ENCODE measurements at places on chromosomes 1 and 21.

DNA sequence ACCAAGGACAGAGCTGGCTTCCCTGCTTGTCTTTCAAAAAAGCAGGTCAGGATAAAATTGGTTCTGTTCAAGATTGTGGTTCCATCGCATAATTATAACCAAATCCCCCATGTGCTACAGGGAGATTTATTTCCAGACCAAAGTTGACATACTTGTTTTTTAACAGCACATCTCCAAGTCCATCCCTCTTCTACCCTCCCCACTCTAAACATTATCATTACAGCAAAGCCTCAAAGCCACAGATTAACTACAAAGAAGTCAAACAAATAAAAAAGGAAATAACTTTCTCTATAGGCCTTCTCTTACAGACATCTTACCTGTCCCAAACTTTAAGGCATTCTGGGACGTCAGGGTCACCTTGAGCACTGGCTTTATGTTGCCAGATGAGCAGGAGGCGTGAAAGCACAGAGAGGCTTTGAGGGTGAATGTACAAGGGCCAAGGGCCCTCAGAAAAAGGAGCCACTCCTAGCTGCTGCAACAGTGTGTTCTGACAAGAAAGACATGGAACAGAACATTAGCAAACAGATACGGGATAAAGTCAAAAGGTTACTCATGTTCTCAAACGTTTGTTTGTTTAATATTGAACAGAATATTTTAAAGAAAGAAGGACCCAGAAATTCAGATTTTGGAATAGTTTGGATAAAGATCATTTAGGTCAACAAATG, 31.2 kb downstream of the UBR4 start:
- no peak for DNase-seq

GRCh38 chr1:192448026-192448578, 127.5 kb upstream of the RGS1 start:
- DNase-seq = no peak

DNA sequence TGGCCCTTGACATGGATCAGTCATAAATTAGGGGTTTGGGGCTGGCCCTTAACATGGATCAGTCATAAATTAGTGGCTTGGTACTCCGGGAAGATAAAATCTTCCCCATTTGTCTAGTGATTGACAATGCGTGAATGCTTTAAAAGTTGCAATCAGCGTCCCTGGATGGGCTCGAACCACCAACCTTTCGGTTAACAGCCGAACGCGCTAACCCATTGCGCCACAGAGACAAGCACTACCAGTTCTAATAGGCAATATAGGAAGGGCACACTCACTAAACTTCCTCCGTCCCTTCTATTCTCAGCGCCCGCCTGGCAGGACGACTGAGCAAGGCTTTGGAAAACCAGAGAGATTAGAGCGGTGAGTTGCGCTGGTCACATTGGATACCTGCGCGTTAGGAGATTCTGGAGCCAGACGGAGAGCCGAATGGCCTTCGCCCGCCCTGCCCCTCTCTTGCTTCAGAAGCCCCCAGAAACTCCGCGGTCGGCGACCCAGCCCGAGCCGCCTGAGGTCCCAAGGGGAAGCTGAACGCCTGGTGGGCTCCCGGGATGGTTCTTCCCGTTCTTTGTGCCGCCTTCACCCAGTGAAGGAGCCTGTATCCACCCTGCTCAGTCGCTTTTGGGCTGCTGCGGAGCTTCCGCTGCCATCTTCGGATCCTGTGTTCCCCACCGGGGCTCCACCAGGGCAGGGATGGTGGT, 235.9 kb downstream of the FAM72C start:
- no peak for DNase-seq

GRCh38 chr1:1521331-1521730, 9.4 kb downstream of the ATAD3A start:
- DNase-seq = no peak

DNA sequence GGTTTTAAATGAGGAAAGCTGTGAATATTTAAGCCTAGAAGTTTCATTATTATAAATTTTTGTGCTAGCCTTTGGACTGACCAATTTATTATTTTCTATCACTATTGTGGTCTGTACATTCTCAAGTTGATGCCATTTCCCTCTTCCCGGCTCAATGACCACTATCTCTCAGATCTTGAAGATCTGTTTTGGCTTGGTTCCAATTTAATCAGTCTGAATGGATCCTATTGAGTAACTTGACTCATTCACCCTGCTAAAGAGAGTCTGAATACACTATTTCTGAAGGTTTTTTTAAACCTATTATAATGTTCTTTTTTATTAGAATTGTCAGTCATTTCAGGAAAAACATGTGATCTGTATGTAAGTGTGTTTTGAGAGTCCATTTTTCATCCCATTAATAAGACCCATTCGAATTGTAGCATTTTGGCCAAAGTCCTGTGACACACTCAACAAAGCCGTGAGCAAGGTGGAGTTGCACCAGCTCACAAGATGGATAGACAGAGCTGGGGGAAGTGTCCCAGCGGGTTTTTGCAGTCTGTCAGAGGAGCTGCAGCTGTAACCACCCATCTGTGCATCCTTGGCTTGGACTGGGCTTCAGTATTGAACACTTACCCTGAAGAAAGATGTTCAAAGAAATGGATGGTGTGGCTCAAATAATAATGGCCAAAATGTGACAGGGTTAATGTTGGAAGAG, 145.6 kb downstream of the NFIA start:
- no peak for DNase-seq

DNA sequence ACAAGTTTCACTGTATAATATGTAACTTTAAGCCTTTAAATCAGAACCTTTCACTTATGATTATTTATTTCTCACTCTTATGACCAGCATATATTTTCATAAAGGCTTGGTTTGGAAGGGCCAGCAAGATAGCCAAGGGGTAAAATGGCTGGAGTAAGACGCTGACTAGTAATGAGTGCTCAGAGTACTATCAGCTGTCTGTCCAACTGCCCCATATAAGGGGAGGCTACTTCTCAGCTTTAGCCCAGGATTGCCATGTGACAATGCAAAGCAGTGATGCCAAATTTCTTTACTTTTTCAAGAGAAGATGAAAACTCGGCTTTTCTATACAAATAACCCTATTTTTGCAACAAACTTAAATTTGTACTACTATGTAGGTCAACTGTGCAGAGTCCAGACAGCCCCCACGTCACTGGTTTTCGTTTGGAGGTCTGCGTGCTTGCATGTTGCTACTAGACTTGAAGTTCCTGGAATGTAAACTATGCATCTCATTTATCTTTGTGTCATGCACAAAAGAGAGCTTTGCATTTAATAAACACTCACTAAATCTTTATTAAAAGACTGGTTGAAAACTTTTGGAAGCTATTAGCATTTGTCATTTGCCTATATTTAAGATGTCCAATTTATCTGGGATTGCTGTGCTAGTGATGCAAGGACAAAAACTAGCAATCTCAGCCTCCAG, 110.4 kb downstream of the TNFSF18 start:
- DNase-seq = no peak

GRCh38 chr1:205633421-205633976, 1.7 kb upstream of the ELK4 start:
- DNase-seq = no peak

GRCh38 chr1:243315455-243315854, 59.6 kb downstream of the SDCCAG8 start:
- DNase-seq = no peak

- no peak for DNase-seq
These were observed 136.9 kb downstream of the PSMG1 start for GRCh38 chr21:39046236-39046916.

- DNase-seq = no peak
These were observed 133.9 kb downstream of the PLXNA2 start for GRCh38 chr1:208110296-208110695.

GRCh38 chr1:112727716-112728115, 12.6 kb upstream of the PPM1J start:
- no peak for DNase-seq

GRCh38 chr1:98294127-98294526, 367.4 kb upstream of the SNX7 start:
- DNase-seq = no peak

- DNase-seq = no peak
These were observed 1036.4 kb downstream of the ADGRL2 start for GRCh38 chr1:82836973-82837680.

DNA sequence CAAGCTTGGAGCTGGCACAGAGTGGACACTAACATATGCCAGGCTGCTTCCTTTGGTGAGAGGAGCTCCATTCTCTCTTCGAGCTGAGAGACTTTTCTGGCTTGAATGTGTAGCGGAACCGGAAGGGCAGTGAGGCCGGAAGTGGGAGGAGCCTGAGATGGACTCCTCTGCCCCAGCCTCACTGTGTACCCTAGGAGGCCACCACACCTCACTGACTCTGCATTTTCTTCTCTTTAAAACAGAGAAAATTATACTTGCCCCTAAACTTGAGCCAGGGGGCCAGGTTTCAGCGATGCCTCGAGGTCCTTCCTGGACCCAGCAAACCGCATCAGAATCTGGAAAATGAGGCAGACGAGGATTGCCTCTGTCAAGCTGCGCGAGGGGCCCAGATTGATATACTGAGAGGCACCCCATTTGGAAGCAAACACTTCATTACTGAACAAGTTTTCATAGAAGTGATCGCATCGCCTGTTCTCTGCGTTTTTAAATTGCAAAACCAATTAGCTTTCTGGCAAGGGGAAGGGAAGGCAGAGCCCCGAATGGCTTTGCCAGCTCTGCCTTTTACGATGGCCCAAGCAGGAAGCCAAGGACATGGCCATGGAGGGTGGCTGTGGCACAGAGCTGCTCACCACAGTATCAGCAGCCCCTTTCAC, 708.1 kb downstream of the PTPRU start:
- DNase-seq = no peak

GRCh38 chr1:94974824-94975223, 47.9 kb upstream of the CNN3 start:
- no peak for DNase-seq

GRCh38 chr1:53547231-53547790, 88.1 kb downstream of the DMRTB1 start:
- no peak for DNase-seq

DNA sequence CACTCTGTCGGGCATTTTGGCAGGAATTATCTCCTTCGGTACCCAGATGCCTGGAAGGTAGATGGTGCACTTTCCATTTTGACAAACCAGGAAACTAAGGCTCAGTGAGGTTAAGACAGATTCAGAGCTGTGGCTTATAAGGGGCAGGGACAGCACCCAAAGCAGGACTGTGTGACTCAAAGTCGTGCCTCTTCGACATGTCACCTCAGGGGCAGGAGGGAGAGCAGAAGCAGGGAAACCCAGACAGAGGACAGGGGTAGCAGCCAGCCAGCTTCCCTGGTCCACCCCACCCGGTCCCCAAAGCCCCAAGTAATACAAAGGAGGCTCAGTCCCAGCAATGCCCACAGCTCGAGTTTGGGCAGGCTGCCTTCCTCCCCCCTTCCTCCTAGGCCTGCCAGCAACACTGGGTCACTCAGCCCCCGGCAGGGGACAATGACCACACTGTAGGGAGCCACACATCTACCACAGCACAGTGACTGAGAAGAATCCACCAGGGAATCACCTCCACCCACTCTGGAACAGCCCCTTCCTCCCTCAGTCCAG, 2.5 kb downstream of the RHOC start:
- DNase-seq = no peak

- no peak for DNase-seq
These were observed 125.4 kb downstream of the KCNJ6 start for GRCh38 chr21:37790905-37791304.

GRCh38 chr1:221543529-221544120, 198.3 kb downstream of the DUSP10 start:
- no peak for DNase-seq

GRCh38 chr1:35577071-35577998, 4.2 kb downstream of the TFAP2E start:
- DNase-seq = no peak

DNA sequence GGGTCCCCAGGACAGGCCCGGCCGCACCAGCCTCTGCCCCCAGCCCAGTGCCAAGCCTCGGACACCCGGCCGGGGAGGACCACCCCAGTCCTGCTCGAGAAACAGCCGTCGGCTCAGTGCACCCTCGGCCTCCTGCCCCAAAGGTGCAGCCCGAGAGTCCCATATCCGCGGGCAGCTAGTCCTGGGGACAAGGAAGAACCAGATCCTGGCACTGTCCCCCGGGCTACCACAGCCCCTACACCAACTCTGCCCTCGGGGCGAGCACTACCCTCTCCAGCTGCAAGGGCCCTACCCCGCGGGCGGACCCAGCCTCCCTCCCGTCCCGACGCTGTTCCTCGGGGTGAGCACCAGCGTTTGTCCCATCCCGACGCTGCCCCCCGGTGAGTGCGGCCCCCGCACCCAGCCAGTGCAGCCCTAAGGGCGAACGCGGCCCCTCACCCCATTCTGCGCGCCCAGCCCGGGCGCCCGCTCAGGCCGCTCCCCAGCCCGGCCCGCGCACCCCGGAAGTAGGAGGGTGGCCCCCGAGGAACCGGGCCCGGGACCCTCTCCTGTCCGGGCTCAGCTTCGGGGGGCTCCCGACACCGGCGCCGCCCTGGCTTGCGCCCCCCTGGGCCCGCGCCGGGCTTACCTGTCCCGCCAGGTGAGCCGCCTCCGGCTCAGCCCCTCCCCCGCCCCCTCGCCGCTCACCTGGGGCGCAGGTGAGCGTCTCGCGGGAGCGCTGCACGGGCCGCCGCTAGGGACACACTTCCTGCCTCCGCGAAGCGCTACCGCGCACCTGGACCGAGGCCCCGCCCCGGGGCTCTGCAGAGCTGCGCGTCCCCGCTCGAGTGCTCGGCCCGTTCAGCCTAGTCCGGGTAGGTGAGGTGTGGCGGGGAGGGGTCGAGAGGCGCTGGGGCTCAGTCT, at the start of gene KDF1:
KDF1 (minus strand) TSS at position 747 of the 903 bp plus-strand sequence. CDS start 8,088 bp downstream, outside the sequence.
- peak; percentile 4 for DNase-seq

DNA sequence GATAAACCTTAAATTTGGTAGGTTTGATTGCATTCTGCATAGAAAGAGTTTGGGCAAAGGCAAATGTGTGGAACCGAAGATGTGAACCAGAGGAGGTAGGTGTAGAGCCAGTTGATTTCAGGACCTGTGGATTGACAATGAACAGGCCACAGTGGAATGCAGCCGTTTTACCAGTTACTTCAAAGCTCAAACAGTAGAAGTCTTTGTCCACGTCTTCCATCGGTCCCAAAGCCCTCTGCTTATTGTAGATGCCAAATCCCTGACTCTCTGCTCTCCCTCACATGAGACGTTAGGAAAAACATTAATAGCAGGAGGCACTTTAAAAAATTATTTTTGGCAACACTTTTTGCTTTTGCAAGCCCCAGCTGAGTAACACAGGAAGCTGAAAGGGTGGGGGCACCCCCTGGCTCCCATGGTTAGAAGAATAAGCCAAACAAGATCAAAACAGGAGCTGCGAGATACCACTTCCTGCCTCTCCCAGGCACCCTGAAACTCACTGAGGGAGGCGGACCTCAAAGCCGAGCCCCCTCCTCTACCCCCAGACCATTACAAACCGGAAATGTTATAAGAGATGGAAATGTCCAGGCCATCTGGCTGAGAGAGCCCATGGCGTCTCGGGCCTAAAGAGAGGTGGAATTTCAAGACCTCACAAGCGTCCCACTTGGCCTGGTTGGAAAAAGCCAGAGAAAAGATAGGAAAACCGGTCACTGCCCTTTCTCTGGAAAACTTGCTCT, 13.5 kb downstream of the TRAF3IP3 start:
- peak; percentile 61 for DNase-seq

- DNase-seq = no peak
These were observed 139.0 kb downstream of the SDCCAG8 start for GRCh38 chr1:243394601-243395464.

- no peak for DNase-seq
These were observed 146.0 kb downstream of the PBX1 start for GRCh38 chr1:164704954-164705353.

Measured in activated CD4-positive, alpha-beta T cell treated with anti-CD3 and anti-CD28 coated beads for 24 hours (primary cell).